ENCODE measurements at places on chromosomes 2 and 18.
A peak's percentile ranks its signal among the peaks of the same experiment; 100 is the strongest.

GRCh38 chr2:106192752-106193689 is 1.1 kb downstream of the UXS1 start:
- DNase-seq = peak; percentile 59

GRCh38 chr2:147639386-147639785 is 205.4 kb upstream of the ACVR2A start:
- no peak for DNase-seq

DNA sequence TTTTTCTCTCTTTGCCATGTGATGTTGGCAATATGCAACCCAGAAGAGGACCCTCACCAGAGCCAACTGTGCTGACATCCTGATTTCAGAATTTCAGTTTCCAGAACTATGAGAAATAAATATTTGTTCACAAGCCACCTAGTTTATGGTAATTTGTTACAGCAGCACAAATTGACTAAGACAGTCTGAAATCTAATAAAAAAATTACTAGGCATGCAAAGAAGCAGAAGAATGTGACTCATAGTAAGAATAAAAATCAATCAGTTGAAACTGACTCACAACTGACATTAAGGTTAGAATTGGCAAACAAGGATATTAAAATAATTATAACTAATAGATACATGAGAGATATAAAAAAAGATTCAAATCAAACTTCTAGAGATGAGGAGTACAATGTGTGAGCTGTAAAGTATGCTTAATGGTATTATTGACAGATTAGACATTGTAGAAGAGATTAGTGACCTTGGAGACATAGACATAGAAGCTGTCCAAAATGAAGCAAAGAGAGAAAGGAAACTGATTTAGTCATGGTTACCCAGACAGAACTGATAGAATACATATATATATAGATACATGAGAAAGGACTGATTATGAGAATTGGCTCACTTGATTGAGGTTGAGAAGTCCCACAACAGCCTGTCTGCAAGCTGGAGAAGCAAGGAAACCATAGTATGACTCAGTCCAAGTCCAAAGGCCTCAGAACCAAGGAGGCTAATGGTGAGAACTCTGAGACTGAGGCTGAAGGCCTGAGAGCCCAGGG is 27.8 kb upstream of the TTC39C start:
- DNase-seq = peak; percentile 17

GRCh38 chr18:69935319-69936190 is 12.1 kb downstream of the CD226 start:
- no peak for DNase-seq

DNA sequence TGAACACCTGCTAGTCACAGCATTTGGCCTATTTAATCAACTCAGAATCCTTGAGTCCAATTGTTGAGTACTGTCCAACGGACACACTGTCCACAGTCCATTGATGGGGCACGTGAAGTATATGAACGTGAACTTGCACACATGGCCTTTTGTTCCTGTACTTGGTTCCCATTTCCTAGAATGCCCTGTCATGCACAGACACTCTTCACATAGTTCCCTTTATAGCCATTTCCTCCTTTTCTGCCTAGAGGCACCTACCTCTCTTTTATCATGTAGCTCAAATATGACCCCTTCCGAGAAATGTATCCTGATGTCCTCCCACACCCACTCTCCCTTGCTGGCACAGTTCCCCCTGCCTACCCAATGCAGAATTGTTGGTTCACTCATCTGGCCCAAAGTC is 8.7 kb upstream of the CRYGA start:
- no peak for DNase-seq

GRCh38 chr2:73963385-73964120 is 21.2 kb upstream of the TET3 start:
- DNase-seq = no peak

DNA sequence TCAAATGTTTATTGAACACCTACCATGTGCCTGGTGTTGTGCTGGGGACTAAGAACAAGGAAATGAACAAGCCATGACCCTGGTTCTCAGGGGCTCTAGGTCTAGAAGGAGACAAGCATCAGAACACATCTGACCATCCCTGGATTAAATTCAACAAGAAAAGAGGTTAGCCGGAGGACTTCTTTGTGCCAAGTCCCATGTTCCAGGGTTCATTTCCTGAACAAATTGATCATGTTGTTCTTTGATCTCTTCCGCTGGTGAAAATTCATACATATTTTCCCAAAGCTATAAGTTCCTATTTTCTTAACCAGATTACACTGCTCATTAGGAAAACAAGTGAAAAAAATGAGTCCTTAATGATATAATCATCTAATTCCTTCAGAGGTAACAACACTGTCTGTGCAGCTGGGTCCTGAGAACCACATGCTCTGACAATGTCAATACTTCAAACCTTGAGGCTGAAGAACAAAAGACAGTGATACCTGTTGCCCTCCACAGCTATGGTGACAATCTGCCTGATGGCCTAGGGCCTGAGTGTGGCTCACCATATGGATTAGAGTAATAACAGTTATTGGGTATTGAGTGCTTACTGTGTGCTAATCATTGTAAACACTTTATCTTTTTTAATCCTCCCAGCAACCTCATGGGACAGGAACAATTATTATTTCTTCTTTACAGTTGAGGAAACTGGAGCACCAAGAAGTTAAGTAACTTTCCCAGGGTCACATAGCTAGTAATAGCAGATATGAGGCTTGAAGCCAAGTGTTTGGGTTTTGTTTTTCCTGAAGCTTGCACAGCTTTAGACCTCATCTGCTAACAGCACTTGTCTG is 24.6 kb upstream of the INO80C start:
- peak; percentile 26 for DNase-seq

GRCh38 chr2:216974321-216975302 is 114.7 kb upstream of the TNP1 start:
- DNase-seq = no peak

DNA sequence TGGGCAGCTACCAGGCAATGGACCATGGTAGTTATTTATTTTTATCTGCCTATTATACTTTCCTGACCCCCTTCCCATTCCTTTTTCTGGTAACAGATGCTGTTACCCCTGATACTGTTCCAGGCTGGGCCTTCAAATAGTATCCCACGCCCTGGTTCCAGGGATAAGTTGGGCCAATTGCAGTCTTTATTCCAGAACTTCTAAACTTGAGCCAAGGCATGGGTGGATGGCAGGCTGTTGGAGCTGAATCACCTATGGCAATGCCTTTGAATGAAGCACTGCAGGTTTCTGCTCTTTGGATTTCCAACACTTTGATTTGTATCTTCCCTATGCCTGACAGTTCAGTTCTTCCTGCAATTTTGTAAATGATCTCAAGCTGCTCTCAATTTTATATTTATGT is 99.2 kb upstream of the LHCGR start:
- DNase-seq = no peak

DNA sequence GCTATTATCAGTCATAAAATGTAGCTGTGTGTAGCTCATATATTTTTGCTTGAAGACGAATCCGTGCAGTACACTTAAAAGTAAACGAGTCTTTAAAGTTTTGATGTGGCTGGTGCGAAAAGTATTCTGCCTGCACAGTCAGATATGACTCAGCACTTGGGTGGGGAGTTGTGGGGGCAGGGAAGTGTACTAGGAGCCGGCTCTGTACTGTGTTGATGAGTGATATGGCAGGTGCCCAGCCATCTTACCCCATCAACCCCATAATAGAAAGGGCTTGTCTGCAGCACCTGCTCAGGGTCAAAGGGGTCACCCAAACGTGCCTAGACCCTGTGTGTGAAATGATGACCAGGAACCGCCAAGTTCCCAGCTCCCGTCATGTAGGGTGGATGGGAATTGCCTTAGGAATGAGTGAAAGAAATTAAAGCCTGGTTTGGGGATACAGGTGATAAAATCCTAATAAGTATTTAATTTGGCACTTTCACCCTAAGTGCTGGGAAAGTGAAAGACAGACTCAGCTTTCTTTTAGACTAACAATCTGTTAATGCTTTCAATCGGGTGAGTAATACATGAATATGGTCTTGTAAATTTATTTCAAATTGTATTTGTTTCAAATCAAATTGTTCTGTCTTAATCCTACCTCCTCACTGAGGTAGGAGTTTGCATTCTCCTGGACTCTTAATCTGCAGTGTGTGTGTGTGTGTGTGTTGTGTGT is 48.0 kb downstream of the BCL2L11 start:
- DNase-seq = peak; percentile 7

GRCh38 chr18:394987-395362 is 105.5 kb downstream of the COLEC12 start:
- DNase-seq = peak; percentile 6

DNA sequence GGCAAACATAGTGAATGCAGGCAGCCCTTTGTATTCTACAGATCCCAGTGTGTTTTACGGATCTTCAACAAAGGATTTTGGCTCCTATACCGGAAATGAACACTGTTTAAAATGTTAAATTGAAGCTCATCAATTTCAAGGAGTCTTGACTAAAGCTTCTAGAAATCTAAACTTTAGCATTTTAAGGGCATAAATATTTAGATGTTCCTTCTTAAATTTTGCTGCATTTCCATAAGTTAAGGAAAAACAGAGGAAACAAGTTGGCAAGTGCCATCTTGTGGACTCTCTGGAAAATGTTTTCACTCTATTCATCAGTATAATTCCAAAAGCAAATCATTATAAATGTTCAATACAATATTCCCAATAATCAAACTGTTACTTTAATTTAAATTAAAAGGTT is 19.6 kb downstream of the CHN1 start:
- no peak for DNase-seq

GRCh38 chr2:127573771-127574170 is 38.3 kb downstream of the MYO7B start:
- DNase-seq = no peak

GRCh38 chr18:39602131-39602530 is 2036.5 kb upstream of the CELF4 start:
- DNase-seq = peak; percentile 86

DNA sequence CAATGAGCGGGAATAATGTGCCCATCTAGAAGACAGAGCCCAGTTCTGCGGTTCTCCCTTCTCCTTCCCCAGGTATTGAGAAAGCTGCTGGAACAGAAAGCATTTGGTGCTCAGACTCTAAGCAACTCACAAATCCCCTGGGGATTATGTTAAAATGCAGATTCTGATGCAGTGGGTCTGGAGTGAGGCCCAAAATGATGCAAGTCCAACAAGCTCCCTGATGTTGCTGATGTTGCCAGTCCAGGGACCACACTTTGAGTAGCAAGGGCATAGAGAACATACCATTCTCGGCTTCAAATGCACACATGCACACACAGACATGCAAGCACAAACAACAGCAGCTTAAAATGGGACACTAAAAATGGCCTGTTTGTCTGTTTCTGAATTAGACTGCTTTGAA is 274.8 kb upstream of the NCKAP5 start:
- peak; percentile 29 for DNase-seq

DNA sequence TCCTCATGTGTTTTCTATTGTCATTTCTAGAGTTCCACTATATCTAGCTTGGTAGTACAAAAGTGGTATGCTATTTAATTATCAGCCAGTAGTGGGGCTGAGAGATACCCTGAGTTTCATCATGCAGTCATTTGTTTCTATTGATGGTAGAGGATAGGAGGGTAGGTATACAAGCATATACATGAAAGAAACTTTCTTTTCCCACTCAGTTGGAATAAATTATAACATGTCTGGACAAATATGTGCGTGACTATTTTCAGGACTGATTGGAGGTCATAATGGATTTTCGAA is 633.2 kb downstream of the NRXN1 start:
- no peak for DNase-seq

DNA sequence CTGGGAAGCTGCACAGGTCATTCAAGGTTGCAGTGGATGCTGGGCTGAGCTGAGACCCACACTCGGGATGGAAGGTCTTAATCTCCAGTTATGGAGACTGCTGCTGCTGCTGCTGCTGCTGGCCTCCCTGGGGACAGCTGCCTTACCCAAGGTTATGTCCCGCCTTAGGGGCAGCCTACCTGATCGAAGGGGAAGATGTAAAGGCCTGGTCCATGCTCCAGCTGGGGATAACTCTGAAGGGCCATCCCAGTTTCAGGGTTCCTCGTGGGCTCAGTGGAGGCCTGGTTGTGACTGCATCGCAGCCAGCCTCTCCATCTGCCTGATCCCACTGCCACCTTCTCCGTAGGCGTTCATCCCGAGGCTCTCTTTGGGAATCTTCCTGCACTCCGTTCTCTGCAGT is 33.0 kb downstream of the RHOB start:
- DNase-seq = no peak

GRCh38 chr18:75824661-75825060 is 397.2 kb upstream of the SMIM21 start:
- no peak for DNase-seq

DNA sequence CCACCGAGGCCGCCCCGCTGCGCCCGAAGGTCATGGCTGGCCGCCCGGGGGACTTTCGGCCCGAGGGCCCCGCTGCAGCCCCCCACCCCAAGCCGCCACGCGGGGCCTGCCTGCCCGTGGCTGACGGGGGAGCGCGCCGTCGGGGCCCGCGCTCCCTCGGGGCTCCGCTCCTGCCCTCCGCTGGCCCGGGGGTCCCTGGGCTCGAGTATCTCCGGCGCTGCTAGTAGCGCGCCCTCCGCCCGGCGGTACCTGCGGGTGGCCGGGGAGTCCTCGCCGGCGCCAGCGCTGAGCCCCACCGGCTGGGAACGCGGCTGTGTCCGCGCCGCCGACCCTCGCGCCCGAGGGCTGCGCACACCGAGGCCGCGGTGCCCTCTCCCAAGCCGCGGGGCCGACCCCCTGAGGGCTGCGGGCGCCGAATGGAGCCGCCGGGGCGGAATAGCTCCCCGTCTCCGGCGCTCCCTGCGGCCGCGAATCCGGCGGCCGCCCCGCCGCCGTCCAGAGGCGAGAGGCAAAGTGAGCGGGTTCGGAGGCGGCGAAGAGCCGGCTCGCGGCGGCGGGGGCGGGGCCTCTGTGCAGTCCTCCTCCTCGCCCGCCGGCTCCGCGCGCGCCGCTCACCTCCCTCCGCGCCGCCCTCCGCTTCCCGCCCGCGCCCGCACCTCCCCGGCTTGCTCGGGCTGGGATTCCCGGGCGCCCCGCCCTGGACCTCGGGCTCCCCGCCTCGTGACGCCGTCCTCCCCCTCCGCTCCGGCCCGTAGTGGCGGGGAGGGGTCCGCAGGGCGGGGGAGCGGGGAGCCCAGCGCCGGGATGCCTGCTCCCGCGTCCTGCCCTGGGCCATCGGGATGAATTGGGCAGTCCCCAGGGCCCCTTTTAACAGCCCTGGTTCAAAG is at the start of gene KCNG3:
KCNG3 (minus strand) TSS at position 515 of the 887 bp plus-strand sequence; CDS start at position 34, 481 bp downstream.
- peak; percentile 87 for DNase-seq

GRCh38 chr2:160928854-160929301 is 231.3 kb upstream of the TANK start:
- no peak for DNase-seq

GRCh38 chr2:33709951-33710350 is 110.9 kb upstream of the FAM98A start:
- DNase-seq = no peak

DNA sequence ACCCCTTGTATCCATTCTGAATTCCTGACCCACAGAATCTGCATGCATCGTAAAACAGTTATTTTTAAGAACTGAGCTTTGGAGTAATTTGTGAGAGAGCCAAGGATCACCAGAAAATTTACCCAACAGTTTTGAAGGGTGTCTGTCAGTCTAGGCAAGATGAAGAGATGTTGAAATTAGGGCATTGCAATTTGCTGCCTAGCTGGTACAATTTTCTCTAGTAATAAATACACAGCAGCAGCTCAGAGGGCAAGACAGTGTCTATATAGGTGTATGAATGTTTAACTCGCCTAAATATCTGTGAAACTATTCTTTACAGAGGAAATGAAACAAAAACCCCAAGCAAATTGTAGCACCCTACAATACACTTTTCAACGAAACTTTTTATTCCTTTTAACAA is 377.8 kb upstream of the POU3F3 start:
- no peak for DNase-seq

- DNase-seq = no peak
Observed at GRCh38 chr2:111169268-111169667, 48.6 kb downstream of the BCL2L11 start.

Data from NCI-H82 (cell line).